NCI-H146 (cell line): ENCODE measurements at places on chromosomes 1 and 21.

GRCh38 chr1:96968541-96968940 lies 247.0 kb downstream of the PTBP2 start:
- DNase-seq, result no peak

- DNase-seq, result no peak
These were observed 57.4 kb upstream of the PRRC2C start for GRCh38 chr1:171427852-171428471.

- no peak for DNase-seq
These were observed 6.2 kb downstream of the PPT1 start for GRCh38 chr1:40090652-40091355.

- DNase-seq, result peak; percentile 54
These were observed 4.7 kb downstream of the CFAP45 start for GRCh38 chr1:159895286-159895685.

- DNase-seq, result no peak
These were observed 392 bp downstream of the GSTM2 start for GRCh38 chr1:109668123-109668775.
